Right atrium auricular region (tissue), 2 donors: ENCODE measurements at places on chromosomes 12 and 14. TPM values are rescaled to one million over a fixed set of nuclear protein-coding genes. Genes with fewer than 3 reads are reported as not detected.

DNA sequence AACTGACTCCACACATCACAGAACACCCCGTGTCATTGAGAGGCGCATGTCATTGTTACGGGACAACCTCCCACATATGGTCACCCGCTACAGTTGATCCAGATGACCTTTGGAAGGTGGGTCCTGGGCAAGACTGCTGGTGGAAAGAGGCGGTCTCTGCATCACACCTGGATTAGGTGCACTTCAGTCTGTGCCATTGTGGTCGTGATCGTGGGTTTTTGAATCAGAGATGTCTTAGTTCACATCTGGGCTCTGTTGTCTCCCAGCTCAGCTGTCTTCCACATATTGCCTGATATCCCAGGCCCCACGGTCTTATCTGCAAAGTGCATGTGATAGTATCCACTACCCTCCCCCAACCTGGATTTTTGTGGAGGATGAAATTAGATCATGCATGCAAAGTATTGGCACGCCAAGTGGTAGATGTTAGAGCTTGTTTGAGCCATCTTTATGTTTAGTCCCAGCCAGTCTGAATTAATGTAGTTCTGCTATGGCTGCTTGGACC is 208.7 kb upstream of the FOXN3 start:
- no peak for DNase-seq

GRCh38 chr12:122203301-122204166 is at the start of gene B3GNT4:
TSS of gene B3GNT4 (plus strand) at chr12:122203709. CDS start at chr12:122204619, 910 bp downstream.
- no peak for DNase-seq

DNA sequence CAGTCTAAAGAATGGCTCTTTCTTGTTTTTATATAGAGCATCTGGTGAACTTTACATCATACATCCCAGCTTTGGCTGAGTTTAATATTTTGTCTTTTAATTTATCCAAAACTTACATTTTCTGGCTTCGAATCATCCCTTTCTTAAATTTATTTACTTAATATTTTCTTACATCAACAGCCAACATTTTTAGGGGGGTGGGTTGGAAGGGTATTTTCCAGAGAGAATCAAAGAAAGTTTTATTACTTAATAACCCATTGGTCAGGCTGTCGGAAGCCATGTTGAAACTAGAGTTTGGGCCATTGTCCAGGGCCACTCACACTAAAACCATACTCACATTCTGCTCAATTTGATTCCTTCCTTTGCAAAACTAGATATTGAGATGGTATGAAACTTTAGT is 220.2 kb downstream of the AEBP2 start:
- DNase-seq: no peak

DNA sequence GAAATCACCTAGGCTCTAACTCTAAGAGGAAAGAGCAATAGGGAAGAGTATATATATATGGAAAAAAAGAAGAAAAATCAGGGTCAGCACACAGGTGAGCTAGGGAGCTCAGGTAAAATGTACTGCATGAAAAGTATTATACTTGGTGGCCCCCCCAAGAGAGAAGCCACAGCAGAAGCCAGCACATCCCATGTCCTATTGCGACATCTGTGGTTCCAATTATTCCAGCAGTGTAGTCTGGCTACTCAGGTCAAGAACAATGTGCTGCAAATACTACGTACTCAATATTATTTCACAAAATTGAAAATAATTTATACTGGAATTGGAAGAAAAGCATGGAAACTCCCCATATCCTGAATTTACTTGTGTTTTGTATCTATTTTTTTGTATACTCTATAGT is 85.5 kb downstream of the CEP83 start:
- no peak for DNase-seq

DNA sequence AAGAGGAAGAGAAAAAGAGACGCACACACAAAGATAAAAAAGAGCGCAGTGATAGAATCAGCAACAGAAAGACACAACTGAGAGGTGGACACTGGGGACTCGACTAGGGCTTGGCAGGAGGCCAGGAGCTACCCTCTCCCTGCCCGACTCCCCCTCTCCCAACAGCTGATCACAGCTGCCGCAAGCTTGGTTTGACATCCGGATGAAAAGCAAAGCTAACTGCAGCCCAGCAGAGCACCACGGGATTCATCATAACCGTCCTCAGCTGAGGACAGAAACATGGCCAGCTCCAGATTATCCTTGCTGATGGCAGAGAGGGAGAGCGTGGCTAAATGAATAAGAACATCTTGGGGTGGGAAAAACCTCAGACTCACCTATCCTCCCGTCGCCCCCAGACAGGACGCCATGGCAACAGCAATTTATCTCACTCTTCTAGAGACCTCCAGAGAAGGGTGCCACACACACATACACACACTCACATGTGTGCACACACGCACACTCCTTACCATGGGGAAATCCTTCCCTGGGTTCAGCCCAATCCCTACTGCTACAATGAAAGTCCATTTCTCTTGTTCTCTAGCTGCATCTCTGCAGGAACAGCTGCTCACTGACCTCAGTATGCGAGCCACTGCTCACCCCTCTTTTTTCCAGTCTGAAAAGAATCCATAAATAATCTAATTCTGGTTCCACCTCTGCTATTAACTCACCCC is 135.3 kb downstream of the NTF3 start:
- peak; percentile 57 for DNase-seq

GRCh38 chr14:61472011-61472672 is 150.8 kb downstream of the PRKCH start:
- no peak for DNase-seq

GRCh38 chr14:68703093-68703492 is 89.8 kb downstream of the ZFP36L1 start:
- DNase-seq: no peak

DNA sequence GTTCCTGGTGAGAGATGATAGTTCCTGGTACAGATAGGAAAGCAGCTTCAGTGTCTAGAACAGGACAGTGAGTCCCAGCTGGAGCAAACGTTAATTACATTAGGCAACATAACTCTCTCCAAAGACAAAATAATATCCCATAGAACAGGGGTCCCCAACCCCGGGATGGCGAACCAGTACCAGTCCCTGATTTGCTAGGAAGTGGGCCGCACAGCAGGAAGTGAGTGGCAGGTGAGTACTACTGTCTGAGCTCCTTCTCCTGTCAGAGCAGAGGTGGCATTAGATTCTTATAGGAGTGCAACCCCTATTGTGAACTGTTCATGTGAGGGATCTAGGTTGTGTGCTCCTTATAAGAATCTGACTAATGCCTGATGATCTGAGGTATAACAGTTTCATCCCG is 204.1 kb downstream of the NELL2 start:
- DNase-seq: no peak

DNA sequence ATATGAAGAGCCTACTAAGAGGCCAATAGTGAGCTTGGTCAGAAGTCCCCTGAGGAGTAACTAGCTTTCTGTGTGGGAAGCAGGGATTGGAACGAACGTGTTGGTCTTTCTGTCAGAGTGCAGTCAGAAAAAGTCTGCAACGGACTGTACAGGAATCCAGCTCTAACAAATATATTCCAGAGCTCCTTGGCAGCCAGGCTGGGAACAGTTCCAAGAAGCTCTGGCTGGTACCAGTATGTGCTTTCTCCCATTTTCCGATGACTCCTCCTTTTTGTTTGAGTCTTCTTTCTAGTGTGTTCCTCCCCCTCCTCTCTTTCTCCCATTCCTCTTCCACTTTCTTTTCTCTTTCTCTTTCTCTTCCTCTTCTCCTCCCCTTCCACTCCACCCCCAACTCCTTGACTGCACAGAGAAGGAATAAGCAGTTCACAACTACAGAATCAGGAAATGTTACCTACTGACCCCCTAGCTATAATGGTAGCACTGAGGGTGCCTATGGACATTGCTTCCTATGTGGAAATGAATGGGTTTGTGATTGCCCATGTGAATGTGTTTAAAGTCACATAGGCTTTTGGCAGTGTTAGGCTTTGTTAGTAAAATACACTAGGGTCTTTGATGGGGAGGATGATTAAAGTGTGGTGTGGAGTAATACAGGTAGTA is 59.9 kb downstream of the TTLL5 start:
- peak; percentile 69 for DNase-seq

DNA sequence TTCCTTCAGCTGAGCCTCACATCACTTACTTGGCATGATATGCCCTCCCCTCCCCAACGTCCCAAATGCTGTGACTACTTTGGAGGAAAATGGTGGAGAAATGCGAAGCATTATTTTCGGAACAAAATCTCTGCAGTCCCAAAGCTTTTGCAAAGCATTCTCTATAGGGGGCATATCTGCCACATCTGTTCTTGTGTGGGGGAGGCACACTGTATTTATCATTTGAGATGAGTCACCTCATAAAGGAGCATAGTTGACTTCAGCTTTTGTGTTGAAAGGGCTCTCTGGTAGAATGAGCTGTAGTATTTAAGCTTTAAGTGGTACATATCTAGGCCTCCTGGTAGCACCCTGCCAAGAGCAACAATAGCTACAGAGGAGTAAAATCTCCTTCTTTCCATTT is 447.5 kb downstream of the ADAMTS20 start:
- DNase-seq: no peak

- DNase-seq: no peak
Observed at GRCh38 chr12:121293603-121294002, 2.9 kb downstream of the CAMKK2 start.

GRCh38 chr12:124726596-124727263 is 136.9 kb downstream of the SCARB1 start:
- DNase-seq: no peak

GRCh38 chr12:66187821-66188220 is 1.2 kb upstream of the IRAK3 start:
- DNase-seq: no peak

DNA sequence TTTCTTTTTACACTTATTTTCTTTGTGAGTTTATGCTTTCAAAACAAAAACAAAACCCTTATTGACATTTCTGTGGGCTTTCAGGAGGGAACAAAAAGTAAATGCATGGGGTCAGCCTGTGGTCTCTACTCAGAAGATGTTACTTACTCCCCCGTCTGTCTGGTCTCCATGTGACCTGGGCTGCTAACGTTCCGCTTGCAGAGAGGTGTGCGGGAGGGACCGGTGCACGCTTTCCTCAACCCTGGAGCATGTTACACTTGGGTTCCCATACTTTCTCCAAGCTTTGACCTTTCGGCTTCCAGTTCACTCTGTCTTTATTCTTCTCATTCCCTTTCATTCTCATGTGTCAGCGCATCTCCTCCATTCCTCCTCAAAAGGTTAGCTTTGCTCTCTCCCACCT is 36.5 kb downstream of the ZC3H14 start:
- DNase-seq: no peak

- DNase-seq: no peak
Observed at GRCh38 chr12:52687497-52688385, 7.5 kb upstream of the KRT1 start.

- DNase-seq: no peak
Observed at GRCh38 chr12:29201296-29201695, 52.2 kb downstream of the FAR2 start.

DNA sequence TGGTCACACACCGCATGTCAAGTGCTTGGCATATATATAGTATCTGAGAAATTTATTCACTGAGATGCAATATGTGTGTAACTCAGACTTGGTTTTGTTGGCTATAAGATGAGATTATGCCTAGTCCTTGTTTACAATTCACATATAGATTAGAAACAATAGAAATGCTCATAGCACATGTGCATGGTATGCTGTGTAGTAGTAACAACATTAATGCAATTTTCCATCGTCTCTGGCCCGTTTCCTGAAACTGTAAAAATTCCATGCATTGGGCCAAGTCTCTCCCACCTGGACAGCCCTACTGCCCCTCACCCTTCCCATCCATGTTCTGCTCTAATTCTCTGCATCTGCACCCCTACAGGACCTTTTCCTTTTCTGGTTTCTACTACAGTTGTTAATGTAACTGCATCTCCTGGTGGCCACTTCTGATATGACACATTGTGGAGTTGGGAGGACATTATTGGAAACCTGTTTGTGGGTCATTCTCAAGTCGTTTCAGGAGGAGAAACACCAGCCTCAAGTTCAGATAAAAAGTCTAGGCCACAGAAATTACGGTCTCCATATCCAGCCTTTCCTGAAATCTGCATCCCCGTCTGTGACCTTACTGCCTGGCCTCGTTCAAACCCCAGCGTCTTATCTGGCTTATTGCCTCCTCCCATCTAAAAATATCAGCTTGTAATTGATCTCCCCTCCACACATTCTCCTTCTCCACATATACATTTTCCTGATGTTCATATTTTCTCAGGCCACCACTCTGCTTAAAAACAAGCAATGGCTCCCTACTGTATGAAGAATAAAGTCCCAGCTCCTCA is 37.5 kb downstream of the EMP1 start:
- DNase-seq: peak; percentile 73

- no peak for DNase-seq
Observed at GRCh38 chr14:20440465-20440864, 4.5 kb upstream of the KLHL33 start.

DNA sequence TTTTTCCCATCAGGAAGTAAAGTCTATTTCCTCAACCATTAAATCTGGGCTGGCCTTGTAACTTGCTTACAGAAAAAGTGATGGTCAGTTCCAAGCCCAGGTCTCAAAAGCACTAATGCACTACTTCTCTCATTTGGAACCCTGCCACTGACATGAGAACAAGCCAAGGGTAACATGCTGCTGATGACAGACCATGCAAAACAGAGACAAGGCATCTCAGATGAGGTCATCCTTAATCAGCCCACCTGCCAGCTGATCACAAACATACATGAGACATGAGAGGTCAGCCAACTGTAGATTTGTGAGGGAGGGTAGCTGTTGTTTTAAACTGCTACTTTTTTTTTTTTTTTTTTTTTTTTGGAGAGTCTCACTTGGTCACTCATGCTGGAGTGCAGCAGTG is 16.2 kb downstream of the TWF1 start:
- no peak for DNase-seq

DNA sequence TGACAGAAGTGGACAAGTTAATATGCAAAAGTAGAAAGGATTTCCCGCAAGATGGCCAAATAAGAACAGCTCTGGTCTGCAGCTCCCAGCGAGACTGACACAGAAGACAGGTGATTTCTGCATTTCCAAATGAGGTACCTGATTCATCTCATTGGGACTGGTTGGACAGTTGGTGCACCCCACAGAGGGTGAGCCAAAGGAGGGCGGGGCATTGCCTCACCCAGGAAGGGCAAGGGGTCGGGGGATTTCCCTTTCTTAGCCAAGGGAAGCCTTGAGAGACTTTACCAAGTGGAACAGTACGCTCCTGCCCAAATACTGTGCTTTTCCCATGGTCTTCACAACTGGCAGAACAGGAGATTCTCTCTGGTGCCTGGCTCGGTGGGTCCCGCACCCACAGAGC is 191.3 kb downstream of the ALG10B start:
- DNase-seq: no peak

DNA sequence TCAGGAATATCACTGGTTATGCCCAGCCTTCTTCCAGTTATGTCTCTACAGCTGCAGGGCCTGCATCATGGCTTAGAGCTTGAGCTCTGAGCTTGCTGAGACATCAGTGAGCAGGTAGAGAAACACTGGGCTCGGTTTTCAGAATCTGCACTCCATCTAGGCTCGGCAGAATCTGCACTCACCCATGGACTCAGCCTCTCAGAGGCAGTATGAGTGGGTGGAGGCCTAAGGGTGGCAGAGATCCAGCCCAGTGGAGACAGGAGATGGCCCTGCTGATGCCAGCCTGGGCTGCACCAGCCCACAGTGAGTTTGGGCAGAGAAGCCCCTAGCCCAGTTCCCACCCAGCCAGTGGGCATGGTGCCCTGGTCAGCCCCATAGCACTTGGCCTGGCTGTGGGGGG is 12.8 kb downstream of the KRT80 start:
- no peak for DNase-seq

ZNF140 gene
- total RNA-seq: 6.1 TPM

CCDC38 gene
- not detected for total RNA-seq

CIROP gene
- total RNA-seq: not detected

LRFN5 gene
- total RNA-seq: 0.26 TPM

TESPA1 gene
- 0.19 TPM for total RNA-seq

TAS2R31 gene
- 0.59 TPM for total RNA-seq

COCH gene
- total RNA-seq: 1.6 TPM
